ENCODE measurements at places on chromosomes 2 and 18.

DNA sequence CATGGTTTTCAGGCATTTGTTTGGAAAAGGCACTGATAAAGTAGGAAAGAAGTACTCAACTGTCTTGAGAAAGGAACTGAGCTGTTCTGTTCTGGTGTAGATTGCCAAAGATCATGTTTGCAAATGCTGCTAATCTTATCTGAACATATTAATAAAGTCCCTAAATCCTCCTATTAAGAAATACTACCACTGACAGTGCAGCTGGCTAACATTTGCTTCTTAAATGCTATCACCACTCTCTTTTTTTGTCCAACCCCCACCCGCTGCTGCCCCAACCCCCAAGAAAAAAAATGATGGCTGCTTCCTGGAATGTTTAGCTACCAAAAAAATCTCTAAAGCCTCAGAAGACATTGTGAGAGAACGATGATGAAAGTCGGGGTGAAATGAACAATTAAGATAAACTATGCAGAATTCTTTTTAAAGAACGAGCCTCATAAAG is 130.7 kb downstream of the CCBE1 start:
- no peak for DNase-seq

DNA sequence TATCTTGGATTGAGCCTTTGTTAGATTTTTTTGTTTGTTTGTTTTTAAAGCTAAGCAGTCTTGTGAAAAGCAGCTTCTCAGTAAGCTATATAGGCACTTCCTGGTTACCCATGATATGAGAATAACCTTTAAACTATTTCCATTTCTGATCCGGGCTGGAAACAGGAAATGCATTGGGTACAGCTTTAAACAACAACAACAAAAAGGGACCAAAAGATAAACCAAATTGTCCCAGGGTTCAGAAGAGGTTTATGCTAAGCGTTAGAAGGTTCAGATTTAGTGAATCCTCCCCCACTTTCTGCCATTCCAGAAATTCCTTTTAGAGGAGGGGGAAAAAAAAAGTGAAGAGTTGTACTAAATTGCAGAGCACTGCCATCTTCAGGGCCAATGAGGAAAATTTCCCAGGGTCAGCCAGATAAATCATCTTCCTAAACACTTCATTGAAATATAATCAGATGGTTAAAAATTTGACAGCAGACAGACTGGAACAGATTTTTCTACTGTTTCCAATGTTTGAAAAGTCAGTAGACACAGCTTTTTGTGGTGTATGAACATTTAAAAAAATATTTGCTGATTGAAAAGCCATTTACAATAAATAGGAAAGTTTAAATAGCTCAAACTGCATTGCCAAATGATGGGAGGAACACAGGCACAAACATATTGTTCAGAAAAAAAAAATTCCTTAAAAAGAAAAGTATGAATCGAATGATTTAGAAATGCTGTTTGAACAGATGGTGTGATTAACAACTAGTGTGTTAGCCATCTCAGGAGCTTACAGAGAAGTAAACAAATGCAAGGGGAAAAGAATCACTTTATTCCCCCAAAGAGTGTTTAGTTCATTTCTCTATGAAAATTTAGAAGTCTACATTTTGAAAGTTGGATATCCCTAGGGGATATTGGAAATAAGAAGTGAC is 189.9 kb upstream of the TANK start:
- DNase-seq: peak; percentile 30

DNA sequence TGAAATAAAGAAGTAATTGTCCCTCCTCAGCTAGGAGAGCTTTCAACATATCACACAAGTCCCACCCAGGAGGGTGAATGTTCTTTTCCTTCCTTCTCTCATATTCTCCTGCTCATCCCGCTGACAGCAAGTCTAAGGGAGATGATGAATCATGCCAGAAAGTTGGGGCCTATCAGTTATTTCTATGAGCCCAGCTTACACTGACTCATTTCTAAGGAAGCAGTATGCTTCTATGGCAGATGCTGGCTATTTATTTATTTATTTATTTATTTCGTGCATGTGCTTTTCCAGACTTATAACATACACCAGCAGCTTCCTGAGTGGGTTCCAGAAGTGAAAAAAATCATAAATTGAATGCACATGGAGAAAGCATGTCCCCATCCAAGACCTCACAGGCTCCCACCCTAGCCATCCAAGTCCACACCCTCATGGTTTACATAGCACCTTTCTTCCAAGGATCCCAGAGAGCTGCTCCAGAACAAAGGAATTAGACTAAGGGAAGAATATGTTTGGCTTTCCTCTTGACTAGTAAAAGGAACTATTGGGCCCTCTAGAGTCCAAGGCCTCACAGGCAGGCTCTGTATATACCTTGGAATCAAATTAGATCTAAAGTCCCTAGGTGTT is 1074.2 kb upstream of the ZEB2 start:
- no peak for DNase-seq

DNA sequence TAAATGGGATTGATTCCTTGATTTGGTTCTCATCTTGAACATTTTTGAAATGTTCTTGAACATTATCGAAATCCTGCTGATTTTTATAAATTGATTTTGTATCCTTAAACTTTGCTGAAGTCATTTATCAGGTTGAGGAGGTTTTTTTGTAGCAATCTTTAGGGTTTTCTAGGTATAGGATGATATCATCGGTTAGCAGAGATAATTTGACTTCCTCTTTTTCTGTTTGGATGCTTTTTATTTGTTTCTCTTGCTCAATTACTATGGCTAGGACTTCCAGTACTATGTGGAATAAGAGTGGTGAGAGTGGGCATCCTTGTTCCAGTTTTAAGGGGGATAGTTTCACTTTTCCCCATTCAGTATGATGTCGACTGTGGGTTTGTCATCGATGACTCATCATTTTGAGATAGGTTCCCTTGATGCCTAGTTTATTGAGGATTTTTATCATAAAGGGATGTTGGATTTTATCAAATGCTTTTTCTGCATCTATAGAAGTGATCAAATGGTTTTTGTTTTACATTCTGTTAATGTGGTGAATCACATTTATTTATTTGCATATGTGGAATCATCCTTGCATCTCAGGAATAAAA is 201.5 kb upstream of the ZSWIM2 start:
- no peak for DNase-seq

DNA sequence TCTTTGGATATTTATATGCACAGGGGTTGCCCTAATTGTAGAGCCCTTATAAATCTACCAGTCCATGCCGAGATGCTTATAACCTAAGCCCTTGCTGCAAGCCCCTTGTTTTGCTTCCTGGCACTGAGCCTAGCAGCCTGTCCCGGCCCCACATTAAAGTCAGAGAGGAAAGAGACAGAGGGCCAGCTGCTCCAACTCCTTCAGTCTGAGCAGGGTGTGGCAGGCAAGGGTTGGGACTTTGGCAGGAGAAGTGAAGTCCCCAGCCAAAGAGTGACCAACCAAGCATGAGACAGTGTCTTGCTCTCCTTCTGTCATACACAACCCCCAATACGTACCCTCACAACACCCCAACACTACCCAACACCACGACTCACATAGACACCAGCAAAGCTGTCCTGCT is 54.7 kb upstream of the FZD7 start:
- DNase-seq: peak; percentile 7

DNA sequence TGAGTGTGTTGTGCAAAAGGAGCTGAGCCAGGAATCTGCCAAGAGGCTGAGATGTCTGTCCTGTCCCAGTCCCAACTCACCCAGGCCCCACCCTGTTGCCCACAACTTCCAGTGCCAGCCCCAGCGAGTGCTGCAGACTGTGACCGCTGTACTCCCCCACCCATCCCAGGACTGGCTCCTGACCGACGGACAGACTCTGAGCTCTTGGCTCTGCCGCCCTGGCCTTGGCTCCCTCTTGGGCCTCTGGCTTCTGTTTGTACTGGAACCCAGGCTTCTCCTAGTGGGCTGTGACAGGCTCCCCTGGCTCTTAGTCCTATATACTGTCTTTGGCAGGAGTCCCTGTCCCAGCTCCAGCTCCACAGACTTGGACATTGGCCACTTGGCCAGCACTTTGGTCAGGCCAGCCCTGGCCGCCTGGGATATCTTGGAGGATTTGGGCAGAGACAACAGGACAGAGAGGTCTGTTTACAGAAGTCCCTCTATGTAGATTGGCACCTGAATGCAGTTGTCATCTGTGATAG is 41.1 kb downstream of the ACOXL start:
- DNase-seq: no peak

GRCh38 chr18:39839782-39840181 is 2115.3 kb upstream of the PIK3C3 start:
- DNase-seq: no peak

All from NCI-H1092 treated with DMSO at 0.1 percent for 48 hours (cell line).